Aorta (tissue), 5 donors: ENCODE measurements at places on chromosomes 7 and 10.

DNA sequence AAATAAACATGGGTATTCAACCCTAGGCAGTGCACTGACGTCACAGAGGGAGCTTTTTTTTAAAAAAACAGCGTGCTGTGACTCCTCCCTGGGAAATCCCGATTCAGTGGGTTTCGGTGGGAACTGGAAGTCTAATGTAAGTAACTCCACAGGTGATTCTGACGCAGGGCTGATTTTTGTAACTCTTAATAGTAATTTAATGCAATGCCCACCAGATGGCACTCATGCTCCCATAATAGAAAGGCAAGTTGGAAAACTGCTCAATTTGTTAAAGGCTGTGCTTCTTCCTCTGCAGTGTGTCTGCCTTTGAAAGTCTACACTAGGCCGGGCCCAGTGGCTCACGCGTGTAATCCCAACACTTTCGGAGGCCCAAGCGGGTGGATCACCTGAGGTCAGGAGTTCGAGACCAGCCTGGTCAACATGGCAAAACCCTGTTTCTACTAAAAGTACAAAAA, 10.9 kb upstream of the RSU1 start:
- DNase-seq: peak; percentile 66
- H3K4me3 ChIP-seq: no peak overlapping the region
- no peak overlapping the region for H3K27ac ChIP-seq
- no peaks in the 10 kb centered on the region for H3K36me3 ChIP-seq
- H3K4me1 ChIP-seq: no peaks in the 10 kb centered on the region

DNA sequence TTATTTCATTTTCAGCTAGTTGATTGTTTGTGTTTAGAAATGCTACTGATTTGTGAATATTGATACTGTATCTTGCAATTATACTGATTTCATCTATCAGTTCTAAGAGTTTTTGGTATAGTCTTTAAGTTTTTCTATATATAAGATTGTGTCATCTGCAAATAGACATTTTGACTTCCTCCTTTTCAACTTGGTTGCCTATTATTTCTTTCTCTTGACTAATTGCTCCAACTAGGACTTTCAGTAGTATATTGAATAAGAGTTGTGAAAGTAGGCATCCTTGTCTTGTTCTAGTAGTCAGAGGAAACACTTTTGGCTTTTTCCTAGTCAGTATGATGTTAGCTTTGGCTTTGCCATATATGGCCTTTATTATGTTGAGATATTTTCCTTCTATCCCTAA, 20.4 kb downstream of the PHTF2 start:
- peaks cover 2% of the 10 kb centered on the region for H3K36me3 ChIP-seq
- no peaks in the 10 kb centered on the region for H3K4me1 ChIP-seq
- H3K27me3 ChIP-seq: no peaks in the 10 kb centered on the region
- DNase-seq: no peak
- H3K27ac ChIP-seq: no peak overlapping the region

- no peak overlapping the region for H3K4me3 ChIP-seq
- no peaks in the 10 kb centered on the region for H3K4me1 ChIP-seq
- H3K27me3 ChIP-seq: no peaks in the 10 kb centered on the region
- no peaks in the 10 kb centered on the region for H3K36me3 ChIP-seq
Measured at GRCh38 chr7:1705856-1706255, 35.8 kb downstream of the ELFN1 start.

DNA sequence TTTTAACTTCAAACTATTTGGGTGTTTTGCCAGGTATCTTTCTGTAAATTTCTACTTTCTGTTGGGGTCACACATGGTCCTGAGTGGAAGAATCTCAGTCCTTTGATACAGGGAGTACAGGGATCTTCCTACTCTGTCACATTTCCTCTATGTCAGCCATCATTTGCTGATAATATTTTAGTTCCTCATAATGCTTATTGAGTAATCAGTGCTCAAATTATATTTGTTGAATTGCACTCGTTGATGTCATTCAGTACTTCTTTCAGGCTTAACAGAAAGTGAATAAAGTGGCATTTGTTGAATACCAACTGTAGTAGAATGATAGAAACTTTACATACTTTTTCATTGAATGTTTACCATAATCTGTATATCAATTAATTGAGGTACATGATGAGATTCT, 31.9 kb downstream of the WDR11 start:
- no peak overlapping the region for H3K4me3 ChIP-seq
- peaks cover 8% of the 10 kb centered on the region for H3K36me3 ChIP-seq
- DNase-seq: no peak
- H3K27ac ChIP-seq: no peak overlapping the region

GRCh38 chr10:103709341-103709920, 145.9 kb downstream of the SH3PXD2A start:
- H3K4me1 ChIP-seq: no peaks in the 10 kb centered on the region
- no peaks in the 10 kb centered on the region for H3K27me3 ChIP-seq
- H3K4me3 ChIP-seq: no peak overlapping the region
- no peaks in the 10 kb centered on the region for H3K36me3 ChIP-seq
- no peak overlapping the region for H3K27ac ChIP-seq

DNA sequence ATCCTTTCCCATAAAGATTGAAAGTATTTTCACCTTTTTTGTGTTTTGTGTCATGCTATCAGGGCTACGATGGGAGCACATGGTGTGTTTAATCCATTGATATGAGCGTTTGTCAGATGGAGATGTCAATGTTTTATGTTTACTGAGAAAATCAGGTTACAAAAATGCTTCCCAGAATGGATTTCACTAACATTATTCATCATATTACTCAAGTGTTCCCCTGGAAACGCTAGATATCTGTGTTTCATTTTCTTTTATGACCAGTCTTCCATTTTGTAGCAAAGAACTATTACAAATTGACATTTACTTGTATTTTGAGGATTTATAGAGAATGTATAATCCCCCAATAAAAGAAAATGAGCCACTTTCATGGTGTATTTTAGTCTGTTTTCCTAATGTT, 293.5 kb upstream of the AKR1E2 start:
- no peaks in the 10 kb centered on the region for H3K36me3 ChIP-seq
- H3K4me3 ChIP-seq: no peak overlapping the region
- H3K4me1 ChIP-seq: no peaks in the 10 kb centered on the region
- H3K27ac ChIP-seq: no peak overlapping the region
- DNase-seq: no peak

- no peak overlapping the region for H3K27ac ChIP-seq
- no peak for DNase-seq
- no peak overlapping the region for H3K4me3 ChIP-seq
Measured at GRCh38 chr7:5397736-5398135, 25.9 kb downstream of the TNRC18 start.

DNA sequence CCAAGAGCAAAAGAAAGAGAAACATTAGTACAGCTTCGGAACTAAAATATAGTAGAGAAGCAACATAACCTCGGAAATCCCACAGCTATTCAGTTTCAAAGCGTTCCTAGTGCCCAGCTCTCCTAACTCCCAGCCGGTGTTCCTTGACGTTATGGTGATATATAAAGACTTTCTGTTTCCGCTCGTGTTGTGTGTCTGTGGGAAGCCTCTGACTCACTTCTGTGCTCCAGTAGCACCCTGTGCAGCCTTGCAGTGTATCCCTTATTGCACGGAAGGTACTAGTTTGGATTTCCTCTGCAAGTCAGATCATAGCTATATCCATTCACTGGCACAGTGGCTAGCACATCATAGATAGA, 535 bp downstream of the ASAH2B start:
- H3K27me3 ChIP-seq: no peaks in the 10 kb centered on the region
- peak overlapping the region; percentile 19 for H3K27ac ChIP-seq
- no peak for DNase-seq
- H3K4me3 ChIP-seq: peak overlapping the region; percentile 20
- H3K36me3 ChIP-seq: no peaks in the 10 kb centered on the region

DNA sequence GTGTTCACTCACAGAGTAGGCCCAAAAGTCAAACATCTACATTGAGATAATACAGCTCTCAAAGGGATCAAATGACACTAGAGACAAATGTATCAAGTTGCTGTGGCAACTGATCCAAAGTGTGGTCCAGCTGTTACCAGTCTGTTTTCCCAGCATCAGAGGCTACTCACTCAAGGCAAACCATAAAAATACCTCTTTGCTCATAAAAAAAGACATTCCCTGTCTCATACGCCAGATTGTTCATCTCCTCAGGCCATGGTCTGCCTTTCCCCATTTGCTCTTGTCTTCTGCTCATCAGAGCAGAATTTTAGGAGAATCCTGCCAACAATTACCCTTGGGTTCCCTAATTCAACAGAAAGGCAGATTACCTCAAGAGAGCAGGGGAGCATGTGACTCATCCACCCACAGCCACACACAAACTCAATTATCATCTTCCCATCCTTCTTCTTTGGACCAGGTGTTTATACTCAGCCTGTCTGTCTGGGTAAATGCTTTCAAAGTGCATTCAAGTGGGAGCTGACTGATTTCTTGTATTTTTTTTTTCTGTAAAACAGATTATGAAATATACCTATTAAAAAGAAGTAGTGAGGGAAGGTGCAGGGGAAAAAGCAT, 226.5 kb upstream of the HPS1 start:
- H3K4me1 ChIP-seq: no peaks in the 10 kb centered on the region
- no peak for DNase-seq
- no peaks in the 10 kb centered on the region for H3K27me3 ChIP-seq
- H3K27ac ChIP-seq: no peak overlapping the region

GRCh38 chr7:67484244-67484751, 487.7 kb downstream of the TYW1 start:
- H3K27me3 ChIP-seq: no peaks in the 10 kb centered on the region
- H3K4me3 ChIP-seq: no peak overlapping the region
- H3K27ac ChIP-seq: no peak overlapping the region
- H3K36me3 ChIP-seq: no peaks in the 10 kb centered on the region
- H3K4me1 ChIP-seq: no peaks in the 10 kb centered on the region

DNA sequence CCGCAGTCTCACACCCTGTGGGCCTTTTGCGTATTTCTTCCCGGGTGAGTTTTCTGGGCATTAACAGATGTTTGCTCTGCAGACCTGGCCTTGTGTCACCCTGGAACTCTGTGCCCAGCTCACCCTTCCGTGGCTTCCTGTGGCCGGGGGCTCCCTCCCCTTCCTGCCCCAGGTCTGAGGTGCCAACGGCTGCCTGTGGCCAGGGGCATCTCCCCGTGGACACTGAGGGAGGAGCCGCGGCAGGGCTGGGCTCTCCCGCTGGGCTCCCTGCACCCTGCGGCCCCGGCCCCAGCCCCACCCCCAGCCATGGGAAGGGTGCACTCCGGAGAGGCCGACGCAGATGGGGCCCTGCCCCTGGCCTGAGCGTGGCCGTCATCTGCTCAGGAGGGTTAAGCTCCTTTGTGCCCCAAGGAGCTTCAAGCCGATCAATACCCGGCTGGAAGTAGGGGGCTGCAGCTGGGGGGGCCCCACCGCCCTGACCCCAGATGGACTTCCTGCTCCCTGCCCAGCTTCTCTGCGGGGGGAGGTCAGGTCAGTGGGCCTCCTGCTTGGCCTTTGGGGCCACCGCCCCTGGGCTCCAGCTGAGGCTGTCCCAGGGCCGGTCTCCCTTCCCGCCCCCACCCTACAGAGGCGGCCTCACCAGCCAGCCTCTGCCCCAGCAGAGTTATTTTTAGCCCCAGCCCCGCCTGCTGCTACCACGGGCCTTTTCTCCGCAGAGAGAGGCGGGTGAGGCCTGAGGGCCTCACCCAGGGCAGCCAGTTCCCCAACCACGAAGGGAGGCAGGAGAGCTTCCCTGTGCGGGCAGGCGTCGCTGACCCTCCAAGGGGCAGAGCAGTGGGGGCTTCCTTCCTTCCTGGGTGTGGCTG, 24.2 kb downstream of the PWWP2B start:
- peak; percentile 92 for DNase-seq
- no peak overlapping the region for H3K4me3 ChIP-seq
- H3K4me1 ChIP-seq: no peaks in the 10 kb centered on the region

- no peaks in the 10 kb centered on the region for H3K4me1 ChIP-seq
- no peak for DNase-seq
- H3K4me3 ChIP-seq: no peak overlapping the region
- no peaks in the 10 kb centered on the region for H3K36me3 ChIP-seq
- no peak overlapping the region for H3K27ac ChIP-seq
- H3K27me3 ChIP-seq: no peaks in the 10 kb centered on the region
Measured at GRCh38 chr10:9334270-9334669, 1279.8 kb downstream of the GATA3 start.

GRCh38 chr7:132773527-132773956, 197.3 kb upstream of the PLXNA4 start:
- no peaks in the 10 kb centered on the region for H3K4me1 ChIP-seq
- H3K36me3 ChIP-seq: no peaks in the 10 kb centered on the region
- H3K27me3 ChIP-seq: no peaks in the 10 kb centered on the region
- H3K4me3 ChIP-seq: no peak overlapping the region
- no peak overlapping the region for H3K27ac ChIP-seq

DNA sequence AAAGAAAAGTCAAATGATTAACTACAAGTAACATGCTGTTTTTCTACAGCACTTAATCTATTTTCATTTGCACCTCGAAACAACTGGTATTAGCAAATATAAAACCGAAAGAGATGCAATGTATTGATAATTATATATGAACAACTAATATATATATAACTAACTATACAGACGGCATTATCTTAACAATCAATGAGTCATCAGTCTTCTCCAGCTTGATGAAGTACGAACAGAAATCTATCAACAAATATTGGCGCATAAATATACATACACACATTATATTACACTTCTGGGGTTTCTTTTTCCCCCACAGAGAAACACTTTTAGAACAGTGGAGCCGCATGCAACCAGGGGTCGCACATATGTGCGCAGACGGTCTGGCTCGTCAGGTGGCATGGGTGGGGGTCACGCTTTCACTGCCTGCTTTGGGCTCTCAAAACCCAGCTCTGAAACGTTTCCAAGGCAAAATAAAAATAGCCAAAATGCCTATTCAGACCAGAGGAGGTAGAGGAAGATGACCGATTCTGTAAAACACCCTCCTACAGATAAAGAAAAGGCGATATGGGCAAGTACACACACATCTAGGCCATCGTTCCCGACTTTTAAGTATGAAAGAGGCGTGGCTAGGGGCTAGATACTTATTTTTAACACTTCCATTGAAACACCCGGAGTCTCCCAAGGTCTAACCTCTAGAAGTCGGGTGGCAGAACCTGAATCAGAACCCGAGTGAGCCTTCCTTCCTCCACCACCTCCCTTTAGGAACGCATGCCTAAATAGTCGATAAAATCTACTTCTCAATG, 1.7 kb downstream of the ARHGAP12 start:
- H3K36me3 ChIP-seq: no peaks in the 10 kb centered on the region
- no peak for DNase-seq
- no peak overlapping the region for H3K27ac ChIP-seq
- H3K27me3 ChIP-seq: no peaks in the 10 kb centered on the region
- peak overlapping the region; percentile 98 for H3K4me3 ChIP-seq

GRCh38 chr10:117237401-117237991, 3.4 kb upstream of the SLC18A2 start:
- no peaks in the 10 kb centered on the region for H3K4me1 ChIP-seq
- H3K27me3 ChIP-seq: no peaks in the 10 kb centered on the region
- no peaks in the 10 kb centered on the region for H3K36me3 ChIP-seq
- H3K27ac ChIP-seq: no peak overlapping the region

- H3K36me3 ChIP-seq: no peaks in the 10 kb centered on the region
- no peak overlapping the region for H3K27ac ChIP-seq
- H3K4me1 ChIP-seq: no peaks in the 10 kb centered on the region
- no peak for DNase-seq
- no peak overlapping the region for H3K4me3 ChIP-seq
Measured at GRCh38 chr7:12322903-12323300, 80.8 kb downstream of the VWDE start.

- no peaks in the 10 kb centered on the region for H3K4me1 ChIP-seq
- no peaks in the 10 kb centered on the region for H3K36me3 ChIP-seq
- no peak overlapping the region for H3K27ac ChIP-seq
- peak overlapping the region; percentile 12 for H3K4me3 ChIP-seq
- no peak for DNase-seq
Measured at GRCh38 chr7:69967689-69968450, 369.6 kb downstream of the AUTS2 start.
